ENCODE measurements at places on chromosomes 7 and 10.

GRCh38 chr10:88881922-88882645 lies 2.0 kb downstream of the STAMBPL1 start:
- DNase-seq: no peak

DNA sequence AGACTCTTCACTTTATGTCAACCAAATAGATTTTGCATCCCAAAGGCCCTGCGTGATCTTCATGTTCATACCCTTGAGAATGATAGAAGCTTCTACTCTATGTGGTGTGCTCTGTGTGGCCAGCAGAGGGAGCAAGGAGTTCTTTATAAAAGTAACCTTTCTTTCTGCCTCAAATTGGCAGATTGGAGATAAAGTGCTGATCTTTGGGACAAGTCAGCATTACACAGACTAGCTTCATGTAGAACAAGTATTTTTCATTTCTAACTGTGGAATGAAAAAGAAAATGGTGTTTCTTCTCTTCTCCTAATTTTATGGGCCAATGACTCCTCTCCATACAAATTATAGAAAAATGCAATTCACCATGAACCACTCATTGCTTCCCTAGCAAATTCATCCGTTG lies 1214.1 kb downstream of the SORCS1 start:
- DNase-seq: no peak

- no peak for DNase-seq
Observed at GRCh38 chr7:133431134-133431724, 178.4 kb downstream of the EXOC4 start.

GRCh38 chr10:79270466-79271246 lies 76.6 kb upstream of the PPIF start:
- DNase-seq: no peak

- DNase-seq: no peak
Observed at GRCh38 chr7:81186691-81187090, 267.8 kb upstream of the SEMA3C start.

- no peak for DNase-seq
Observed at GRCh38 chr10:63549810-63550209, 28.6 kb downstream of the REEP3 start.

- no peak for DNase-seq
Observed at GRCh38 chr10:44980309-44981171, 1.9 kb upstream of the DEPP1 start.

DNA sequence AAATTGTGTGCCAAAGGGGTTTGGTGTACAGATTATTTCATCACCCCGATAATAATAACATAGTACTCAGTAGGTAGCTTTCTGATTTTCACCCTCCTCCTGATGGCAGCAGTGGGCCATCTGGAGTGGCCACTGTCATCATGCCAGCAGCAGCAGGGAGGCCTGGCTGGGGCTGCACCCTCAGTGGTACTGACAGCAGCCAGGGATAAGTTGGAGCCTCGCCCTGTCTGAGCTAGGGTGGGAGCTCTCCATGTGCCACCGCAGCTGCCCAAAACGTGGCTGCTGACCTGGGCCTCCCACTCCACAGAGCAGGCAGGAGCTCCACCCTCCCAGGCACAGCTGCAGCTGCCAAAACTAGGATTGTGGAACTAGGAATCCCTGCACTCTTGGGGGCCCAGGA lies 700.8 kb upstream of the KCND2 start:
- DNase-seq: no peak

- DNase-seq: no peak
Observed at GRCh38 chr7:129434675-129435318, 565 bp downstream of the STRIP2 start.

DNA sequence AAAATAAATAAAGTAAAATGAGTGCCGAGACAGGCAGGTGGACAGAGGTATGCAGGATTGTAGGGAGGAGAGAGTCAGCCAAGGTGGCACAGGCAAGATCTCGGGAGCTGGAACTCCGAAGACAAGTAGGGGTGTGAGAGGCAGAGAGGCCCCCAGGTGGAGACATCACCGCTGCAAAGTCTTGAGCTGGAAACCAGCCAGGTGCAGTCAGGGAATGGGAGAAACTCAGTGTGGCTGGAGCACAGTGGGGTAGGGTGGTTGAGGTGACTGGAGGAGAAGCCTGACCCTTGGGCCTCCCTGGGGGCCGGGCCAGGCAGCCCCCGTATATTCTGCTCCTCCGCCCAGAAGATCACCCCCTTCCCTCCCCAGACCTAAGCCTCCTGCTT lies 4.2 kb downstream of the EPHB4 start:
- DNase-seq: no peak

GRCh38 chr10:18303851-18304801 lies 163.9 kb downstream of the CACNB2 start:
- DNase-seq: no peak

GRCh38 chr10:5443429-5443828 lies 31.1 kb downstream of the NET1 start:
- no peak for DNase-seq

DNA sequence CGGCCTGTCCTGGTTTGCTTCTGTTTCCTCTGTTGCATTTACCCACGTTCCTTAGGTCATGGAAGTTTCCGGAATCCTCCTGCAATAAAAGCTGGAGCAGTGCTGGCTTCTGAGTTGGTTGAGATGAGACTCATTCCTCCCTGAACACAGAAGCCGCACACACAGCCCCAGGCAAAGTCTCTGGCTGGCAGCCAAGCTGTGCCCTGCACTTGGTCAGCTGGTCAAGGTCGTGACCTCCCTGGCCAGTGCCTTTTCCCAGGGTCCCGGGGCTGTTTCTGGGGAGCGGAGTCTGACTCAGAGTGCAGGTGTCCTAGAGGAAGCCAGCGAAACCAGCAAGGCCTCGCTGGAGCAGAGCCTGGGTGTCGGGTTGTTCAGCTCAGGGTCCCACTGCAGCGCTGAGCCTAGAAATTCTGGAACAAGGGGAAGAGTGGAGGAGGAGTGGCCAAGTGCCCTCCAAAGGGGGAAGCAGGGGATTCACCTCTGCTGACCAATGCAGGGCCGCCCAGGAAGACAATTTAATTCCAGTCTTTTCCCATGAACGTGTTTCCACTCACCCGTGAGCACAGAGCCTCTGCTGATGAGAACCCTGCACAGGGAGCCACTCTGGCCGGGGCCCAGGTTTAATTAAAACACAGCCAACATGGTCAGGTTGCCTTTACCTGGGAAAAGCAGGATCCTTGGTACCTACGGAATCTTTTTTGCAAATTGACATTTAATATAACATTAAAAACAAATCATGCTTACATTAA lies 245.5 kb upstream of the PPP2R2D start:
- no peak for DNase-seq

- no peak for DNase-seq
Observed at GRCh38 chr10:5530412-5530806, 5.6 kb downstream of the CALML3 start.

DNA sequence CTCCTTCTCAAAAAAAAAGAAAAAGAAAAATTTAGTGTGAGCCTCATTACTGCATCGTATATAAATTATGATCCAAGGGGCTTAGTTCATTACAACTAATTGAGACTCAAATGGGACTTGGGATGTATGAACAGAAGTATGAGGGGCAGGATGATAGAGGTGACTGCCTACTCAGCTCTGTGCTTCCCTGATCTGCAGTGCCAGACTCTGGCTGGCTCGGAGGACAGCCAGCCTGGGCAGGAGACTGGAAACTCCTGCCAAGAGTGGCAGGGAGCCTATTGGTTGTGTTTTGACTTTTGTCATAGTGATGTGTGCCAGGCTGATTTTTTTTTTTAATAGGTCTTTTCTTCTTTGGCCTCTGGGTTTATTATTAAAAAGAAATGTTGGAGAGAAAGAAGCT lies 73.8 kb upstream of the GTF2IRD1 start:
- no peak for DNase-seq

GRCh38 chr7:98387544-98388226 lies 13.2 kb downstream of the BAIAP2L1 start:
- no peak for DNase-seq

DNA sequence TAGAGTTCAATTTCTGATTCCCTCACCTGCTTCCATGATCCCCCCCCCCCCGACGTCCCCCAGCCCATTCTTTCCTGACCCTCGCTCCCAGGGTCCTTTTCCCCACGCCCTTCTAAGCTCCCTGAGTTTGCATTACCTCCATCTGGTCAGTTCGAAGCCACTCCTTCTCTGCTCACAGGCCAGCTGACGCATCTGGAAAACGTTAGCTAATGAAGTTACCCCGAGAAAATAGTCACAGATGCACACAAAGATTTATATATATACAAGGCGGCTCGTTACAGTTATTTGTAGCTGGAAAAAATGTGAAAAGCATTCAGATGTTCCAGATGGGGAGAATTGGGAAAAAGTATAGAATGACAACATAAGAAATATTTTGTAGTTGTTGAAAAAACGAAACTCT lies 630.0 kb upstream of the FOXK1 start:
- no peak for DNase-seq

DNA sequence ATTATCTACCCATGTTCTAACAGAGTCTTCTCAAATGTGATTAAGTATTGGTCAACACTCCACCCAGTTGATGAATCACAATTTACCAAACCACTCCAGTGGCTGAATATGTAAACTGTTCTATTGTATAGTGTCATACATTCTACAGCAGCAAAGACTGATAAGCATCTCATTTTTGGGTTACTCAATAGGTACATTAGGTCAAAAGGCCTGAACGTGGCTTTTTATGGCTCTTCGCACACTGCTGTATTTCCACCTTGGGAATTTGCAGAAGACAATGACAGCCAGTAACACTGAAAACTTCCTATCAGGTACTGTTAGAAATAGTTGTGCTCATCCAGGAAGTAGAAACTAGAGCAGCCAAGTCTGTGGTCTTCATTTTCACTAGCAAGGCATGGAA lies 166.9 kb downstream of the GLI3 start:
- DNase-seq: no peak

DNA sequence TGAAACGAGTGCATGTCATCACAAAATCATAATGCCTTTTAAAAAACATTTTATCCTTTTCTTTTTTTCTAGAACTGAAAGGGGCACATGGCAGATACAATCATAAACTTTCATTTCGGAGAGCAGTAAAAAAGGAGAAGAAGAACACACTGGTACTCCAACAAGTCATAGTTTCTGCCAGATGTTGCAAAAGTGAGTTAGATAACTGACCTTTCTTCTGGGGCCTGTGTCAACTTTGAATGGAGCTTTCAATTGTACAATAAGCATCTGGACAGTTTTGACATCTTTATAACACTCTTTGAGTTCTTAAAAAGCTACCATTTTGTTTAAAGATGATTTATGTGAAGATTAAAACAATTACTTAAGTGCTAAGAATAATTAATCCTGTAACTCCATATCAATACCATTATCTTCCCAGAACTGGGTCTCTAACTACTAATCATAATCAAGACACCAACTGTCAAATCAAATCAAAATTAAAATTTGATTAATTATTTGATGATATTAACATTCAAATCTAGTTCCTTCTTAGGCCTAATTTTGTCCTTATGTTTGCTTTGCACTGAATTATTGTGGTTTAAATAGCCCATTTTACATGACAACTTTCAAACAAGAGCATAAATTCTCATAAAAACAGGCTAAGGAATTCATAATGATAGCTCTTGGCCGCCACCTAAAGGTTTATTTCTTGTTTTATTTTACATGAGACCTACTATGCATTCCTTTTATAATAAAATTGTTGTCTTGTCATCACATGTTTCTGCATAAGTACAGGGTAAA lies 19.5 kb upstream of the ITGB8 start:
- no peak for DNase-seq

- no peak for DNase-seq
Observed at GRCh38 chr10:13994932-13995331, 335.8 kb downstream of the FRMD4A start.

DNA sequence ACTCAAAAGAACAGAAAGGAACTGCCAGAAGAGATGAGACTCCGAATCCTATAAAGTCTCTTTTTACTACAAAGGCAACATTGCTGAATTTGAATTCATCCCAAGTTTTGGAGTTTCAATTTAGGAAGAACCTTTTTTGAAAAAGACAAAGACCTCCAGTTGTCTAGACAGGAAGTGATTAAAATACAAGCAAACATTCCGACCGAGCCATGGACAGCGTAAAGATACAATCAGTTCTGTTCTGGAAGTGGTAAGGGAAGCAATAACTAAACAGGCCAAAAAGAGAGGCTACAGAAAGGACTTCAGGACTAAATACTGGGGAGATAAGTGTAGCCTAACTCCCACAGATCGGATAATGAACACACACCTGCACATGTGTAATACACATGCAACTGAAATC lies 101.0 kb downstream of the SMURF1 start:
- DNase-seq: no peak

- no peak for DNase-seq
Observed at GRCh38 chr10:104089621-104090020, 3.9 kb upstream of the COL17A1 start.

DNA sequence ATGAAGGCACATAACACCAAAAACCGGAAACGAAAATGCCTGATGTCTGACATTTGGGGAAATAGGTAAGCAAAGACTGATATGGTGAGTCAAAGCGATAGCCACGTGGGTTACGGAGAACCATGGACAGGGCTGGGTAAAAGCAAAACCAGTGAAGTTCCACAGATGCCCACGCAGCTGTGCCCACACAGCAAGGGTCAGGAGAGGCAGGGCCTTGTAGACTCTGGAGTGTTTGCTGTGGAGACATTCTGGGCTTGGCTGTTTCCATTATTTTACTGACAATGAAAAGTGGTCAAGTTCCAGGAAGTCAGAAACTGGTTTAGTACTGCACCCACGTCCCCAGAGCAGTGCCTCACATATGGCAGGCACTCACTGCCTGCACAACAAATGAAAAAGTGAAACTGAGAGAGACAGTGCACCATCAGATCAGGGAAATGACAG lies 148.7 kb downstream of the ZMYND11 start:
- DNase-seq: no peak

- no peak for DNase-seq
Observed at GRCh38 chr7:138662991-138663320, 38.2 kb downstream of the SVOPL start.

DNA sequence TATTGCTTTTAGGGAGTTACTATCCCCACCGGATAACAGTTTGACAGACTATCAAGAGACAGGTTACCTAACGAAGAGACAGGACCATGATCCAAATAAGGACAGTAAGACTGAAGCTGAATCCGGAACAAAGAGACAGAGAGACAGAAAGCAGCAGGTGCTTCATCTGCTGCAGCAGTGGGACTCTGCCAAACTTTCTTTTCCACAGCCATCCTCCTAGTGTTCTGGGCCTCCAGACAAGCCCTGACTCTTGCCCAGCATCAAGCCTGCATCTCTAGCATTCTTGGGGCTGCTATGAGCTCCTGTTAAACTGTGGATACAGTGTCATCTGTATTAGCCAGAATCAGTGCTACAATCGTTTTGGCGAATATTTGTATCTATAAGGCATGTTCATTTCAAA lies 761.7 kb downstream of the GRID1 start:
- no peak for DNase-seq

Data from stimulated activated CD4-positive, alpha-beta T cell treated with anti-CD3 and anti-CD28 coated beads, TNF-alpha, amount 100 ng/mL, for 1 hour (primary cell).